NCI-H1105 (cell line): ENCODE measurements at places on chromosomes 1 and 21.

GRCh38 chr1:107149946-107150345 lies 9.1 kb downstream of the NTNG1 start:
- no peak for DNase-seq

DNA sequence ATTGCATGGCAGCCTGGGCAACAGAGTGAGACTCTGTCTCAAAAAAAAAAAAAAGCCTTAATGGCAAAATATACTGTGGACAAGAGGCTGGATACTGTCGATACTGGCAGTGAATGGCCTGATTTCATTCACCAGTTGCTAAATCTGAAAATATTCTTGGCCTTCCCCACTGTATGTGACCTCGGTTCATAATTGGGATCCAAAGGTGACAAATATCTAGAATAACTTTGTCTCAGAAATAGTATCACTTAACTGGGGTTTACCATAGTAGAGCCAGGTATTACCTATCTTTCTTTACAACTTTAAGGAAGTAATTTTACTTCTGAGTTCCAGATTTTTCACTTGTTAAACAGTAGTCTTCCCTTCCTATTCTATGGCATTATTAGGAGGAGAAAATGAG lies 8.4 kb downstream of the MTF2 start:
- no peak for DNase-seq

- no peak for DNase-seq
Measured at GRCh38 chr1:21051177-21051825, 125.4 kb downstream of the EIF4G3 start.

- DNase-seq = no peak
Measured at GRCh38 chr1:55578646-55579045, 363.5 kb upstream of the USP24 start.

GRCh38 chr21:39581414-39581813 lies 31.3 kb upstream of the B3GALT5 start:
- no peak for DNase-seq

DNA sequence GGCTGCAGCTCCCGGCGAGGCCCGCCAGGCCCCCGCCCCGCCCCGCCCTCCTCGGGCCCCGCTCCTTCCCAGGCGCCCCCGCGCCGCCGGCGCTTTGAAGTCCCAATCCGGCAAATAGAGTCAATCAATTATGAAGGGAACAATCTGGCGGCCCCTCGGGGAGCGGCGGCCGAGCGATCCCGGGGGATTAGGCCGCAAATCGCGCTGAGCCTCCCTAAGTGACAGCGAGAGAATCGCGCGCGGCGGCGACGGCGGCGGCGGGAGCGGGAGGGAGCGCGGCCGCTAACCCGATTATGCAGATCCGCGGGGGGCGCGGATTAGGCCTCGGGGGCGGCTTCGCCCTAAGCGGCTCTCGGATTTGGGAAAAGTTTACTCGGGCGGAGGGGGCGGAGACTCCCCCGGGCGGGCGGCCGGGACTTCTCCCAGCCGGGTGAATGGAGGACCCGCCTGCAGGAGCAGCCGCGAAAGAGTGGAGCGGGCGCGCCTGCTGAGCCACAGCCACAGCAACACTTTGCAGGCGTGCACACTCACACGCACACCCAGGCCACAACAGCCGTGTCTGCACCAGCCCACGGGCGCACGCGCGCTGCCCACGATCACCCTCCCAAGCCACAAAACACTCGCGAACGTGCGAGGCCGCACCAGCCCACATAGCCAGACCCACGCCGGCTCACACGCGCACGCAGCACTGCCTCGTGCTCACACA lies 23.0 kb upstream of the DMBX1 start:
- peak; percentile 17 for DNase-seq

DNA sequence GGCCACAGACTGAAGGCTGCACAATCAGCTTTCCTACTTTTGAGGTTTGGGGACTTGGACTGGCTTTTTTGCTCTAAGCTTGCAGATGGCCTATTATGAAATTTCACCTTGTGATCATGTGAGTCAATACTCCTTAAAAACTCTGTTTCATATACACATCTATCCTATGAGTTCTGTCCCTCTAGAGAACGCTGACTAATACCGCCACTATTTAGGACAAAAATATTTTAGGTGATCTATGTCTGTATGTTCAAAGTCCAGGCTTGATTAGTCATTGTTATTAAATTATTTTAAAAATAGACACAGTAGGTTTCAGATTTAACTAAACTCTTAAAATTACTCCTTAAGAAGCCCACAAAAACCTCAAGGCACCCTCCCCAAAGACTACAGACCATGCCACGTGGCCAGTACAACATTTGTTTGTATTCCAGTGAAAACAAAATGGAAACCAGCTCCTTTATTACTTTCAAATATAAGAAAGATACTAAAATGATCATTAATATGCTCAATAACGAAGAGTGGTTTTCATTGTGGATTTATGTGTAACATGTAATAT lies 63.1 kb downstream of the TMPRSS15 start:
- no peak for DNase-seq

DNA sequence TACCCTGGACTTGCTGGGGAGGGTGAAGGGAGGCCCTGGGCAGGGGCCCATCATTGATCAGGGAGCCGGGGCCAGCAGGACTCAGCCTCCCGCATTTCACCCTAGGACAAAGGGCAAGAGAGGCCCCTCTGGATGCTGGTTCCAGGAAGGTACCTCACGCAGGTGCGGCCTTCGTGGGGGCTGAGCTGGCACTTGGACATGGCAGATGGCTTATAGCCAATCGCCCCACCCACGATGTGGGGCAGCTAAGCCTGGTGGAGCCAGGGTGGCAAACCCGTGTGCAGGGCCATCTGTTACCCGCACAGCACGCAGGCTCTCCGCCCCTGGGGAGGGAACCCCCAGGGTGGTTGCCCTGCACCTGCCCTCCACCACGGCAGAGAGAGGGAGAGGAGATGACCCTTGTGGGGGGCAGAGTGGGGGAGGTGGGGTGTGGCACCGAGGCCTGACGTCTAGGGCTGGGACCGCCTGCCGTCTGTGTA lies 2.5 kb downstream of the TFF3 start:
- no peak for DNase-seq

- no peak for DNase-seq
Measured at GRCh38 chr1:28195780-28196179, 19.3 kb upstream of the PTAFR start.

DNA sequence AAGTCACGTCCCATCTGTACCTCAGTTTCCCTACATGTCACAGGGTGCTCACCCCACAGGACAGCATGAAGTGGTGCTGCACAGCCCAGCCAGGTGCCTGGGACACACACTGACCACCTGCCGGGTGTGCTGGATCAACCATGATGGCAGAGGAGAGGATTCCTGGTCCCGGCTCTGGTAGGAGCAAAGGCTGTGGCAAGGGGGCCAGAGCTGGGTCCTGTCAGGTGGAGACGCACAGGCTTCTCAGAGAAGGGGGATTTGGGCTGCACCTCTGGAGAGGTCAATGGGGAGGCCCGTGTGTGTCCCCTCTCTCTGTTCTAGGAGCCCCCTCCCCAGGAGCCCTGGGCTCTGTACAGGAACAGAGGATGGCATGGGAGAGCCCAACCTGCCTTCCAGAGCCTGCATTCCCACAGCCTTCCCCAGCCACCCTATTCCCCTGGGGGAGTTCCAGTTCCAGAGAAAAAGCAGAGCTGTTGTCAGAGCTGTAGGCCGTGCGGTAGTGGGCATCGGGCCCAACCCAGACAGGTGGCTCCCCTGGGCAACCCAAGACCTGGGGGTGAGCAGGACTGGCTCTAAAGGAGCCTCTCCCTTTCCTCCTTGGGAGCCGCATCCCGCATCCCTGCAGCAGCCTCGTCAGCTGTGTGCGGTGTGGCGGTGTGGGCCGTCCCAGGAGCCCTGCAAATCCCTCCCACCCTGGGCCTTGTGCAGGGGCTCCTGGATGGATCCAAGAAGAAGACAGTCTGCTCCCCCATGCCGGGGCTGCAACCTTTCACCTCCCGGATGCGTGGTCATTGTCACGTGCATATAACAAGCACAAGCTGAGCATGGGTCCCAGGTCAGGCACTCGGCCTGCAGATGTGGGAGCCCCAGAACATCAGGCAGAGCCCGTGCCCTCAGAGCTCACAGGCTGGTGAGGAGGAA lies 2.9 kb upstream of the TFF3 start:
- no peak for DNase-seq

DNA sequence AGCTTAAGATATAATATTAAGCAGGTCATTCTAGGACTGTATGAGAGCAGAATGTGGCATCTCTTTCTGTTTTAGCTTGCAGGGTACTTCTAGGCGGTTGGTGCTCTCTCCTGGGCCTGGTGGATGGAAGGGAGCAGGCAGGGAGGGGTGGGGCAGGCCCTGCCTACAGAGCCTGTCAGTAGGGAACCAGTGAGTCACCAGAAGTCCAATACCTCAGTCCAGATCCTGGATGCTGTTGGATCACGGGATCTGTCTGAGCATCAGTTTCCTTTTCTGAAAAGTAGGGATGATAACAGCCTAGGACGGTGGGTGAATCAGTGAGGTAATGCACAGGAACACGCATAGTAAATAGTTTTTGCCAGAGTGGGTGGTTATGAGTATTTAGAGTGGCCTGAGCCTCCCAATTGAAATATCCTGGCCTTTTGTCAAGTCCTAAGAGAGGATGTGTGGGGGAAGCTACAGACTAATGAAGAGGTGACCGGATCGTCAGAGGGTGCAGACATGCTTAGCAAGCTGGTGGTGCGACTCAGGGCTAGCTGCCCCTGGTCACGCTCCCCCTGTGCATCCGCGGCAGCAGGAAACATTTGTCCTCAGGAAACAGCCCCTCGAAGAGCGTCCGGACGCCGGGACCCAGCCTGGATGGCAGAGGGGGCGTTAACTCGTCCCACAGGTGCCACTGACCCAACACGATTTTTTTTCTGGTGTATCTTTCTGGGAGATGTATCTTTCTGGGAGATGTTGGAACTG lies 23.9 kb downstream of the NAV1 start:
- no peak for DNase-seq

DNA sequence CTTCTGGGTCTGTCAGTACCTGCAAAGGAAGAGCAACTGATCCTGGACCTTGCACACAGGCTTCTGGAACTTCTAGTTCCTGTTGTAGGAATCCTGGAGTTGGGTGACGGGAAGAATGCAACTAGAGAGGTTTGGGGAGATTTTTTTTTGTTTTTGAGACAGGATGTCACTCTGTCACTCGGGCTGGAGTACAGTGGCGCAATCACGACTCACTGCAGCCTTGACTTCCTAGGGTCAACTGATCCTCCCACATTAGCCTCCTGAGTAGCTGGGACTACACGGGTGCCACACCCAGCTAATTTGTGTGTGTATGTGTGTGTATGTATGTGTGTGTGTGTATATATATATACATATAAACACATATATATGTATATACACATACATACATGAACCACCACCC lies 18.8 kb downstream of the ENTREP3 start:
- no peak for DNase-seq

- peak; percentile 39 for DNase-seq
Measured at GRCh38 chr1:2046174-2046917, 3.9 kb upstream of the PRKCZ start.
